ENCODE measurements at places on chromosomes 12 and 14.
A peak's percentile ranks its signal among the peaks of the same experiment; 100 is the strongest.

- peak; percentile 43 for DNase-seq
Observed at GRCh38 chr12:121295746-121296617, 527 bp downstream of the CAMKK2 start.

GRCh38 chr12:22543246-22544037 lies 900 bp downstream of the C2CD5 start:
- peak; percentile 51 for DNase-seq

DNA sequence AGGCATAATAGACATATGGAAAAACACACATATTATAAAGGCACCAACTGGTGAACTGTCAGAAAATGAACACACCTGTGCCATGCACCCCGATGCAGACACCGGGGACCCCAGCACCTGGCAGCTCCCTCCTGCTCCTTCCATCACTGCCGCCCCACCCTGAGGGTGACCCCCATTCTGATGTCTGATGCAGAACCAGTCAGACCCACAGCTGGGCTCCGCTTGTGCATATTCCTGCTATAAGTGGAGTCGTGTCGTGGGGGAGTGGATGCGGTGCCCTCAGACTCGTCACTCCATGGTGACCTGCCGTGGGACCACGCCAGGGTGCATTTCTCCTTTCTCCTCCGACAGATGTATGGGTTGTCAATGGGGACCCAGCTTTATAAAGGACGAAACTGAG lies 45.7 kb upstream of the MEG3 start:
- DNase-seq: no peak

DNA sequence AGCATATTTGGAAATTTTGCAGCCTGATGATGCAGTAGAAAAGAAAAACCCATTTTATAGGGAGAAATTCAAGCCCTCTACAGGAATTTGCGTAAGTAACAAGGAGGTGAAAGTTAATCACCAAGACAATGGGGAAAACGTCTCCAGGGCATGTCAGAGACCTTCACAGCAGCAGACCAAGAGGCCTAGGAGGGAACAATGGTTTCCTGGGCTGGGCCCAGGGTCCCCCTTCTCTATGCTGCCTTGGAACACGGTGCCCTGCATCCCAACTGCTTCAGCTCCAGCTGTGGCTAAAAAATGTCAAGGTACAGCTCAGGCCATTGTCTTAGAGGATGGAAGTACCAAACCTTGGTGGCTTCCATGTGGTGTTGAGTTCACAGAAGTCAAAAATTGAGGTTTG lies 6.5 kb upstream of the KRT6C start:
- peak; percentile 18 for DNase-seq

- DNase-seq: no peak
Observed at GRCh38 chr14:103404920-103405319, 19.7 kb downstream of the MARK3 start.

DNA sequence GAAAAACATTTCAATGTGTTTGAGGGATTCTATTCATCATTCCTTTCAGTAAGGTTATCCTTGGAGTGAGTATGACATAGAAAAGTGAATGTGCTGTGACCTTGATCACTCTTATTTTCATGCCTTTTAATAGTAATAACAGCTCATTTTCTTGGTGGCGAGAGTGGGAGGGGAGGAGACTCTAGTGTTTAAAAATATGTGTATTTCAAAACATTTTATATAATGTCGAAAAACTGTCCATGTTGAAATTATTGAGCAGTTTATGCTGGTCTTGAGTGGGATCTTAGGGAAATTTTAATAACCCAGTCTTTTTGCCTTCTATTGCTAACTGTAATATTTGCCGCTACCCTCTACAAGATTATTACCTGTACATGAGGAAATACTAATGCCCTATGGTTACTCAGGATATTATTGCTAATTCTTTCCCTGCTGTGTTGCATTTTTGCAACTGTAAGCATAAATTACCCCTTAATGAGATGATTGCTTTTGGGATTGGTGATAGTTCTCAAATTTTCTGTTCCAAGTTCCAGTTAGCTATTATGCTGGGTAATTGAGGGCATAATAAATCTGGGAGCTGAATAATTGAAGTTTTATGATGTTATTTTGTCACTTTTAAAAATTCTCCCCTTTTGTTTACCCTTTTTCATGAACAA lies 21.9 kb downstream of the ATF7IP start:
- DNase-seq: no peak

- no peak for DNase-seq
Observed at GRCh38 chr14:55381040-55381439, 30.6 kb downstream of the ATG14 start.

Data from ELF-1 (cell line).